ENCODE measurements at places on chromosomes 1 and 21.

- DNase-seq, result no peak
These were observed at the start of gene CTSS for GRCh38 chr1:150765296-150765976. TSS of gene CTSS (minus strand) at chr1:150765778. CDS start at chr1:150764763, 1,015 bp downstream.

DNA sequence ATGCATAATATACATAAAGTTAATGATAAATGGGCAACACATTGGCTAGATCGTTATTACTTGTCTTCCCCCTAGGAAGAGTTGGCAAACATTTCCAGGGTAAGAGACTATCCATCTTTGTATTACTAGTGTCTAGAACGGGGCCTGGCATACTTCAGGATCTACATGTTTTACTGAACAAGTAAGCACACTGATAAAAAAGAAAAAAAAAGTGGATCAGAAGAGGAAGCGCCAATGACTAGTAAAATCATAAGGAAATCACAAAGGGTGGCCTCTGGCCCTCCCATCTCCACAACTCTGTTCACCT is 482 bp downstream of the TM2D1 start:
- no peak for DNase-seq

- no peak for DNase-seq
These were observed 82.6 kb upstream of the EDEM3 start for GRCh38 chr1:184836934-184837895.

GRCh38 chr1:218866507-218866906 is 307.2 kb upstream of the LYPLAL1 start:
- no peak for DNase-seq

DNA sequence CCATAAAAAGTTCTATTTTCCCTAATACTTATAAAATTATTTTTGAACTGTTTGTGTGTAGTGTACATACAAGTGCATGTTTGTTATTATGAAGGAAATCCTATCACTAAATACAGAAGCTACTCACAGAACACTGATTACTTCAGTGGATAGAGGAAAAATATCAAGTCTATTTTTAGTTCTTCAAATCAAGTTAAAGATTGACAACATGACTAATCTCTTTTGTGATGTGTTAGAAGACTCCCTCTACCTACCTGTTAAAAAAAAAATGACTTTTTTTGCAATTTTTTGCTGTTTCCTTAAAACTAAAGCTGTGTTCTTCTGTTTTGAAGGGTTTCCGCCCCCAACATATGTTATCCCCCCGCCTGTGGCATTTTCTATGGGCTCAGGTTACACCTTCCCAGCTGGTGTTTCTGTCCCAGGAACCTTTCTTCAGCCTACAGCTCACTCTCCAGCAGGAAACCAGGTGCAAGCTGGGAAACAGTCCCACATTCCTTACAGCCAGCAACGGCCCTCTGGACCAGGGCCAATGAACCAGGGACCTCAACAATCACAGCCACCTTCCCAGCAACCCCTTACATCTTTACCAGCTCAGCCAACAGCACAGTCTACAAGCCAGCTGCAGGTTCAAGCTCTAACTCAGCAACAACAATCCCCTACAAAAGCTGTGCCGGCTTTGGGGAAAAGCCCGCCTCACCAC is 45.5 kb downstream of the NCF2 start:
- no peak for DNase-seq

- no peak for DNase-seq
These were observed 853.5 kb upstream of the TMPRSS15 start for GRCh38 chr21:19256934-19257660.

- DNase-seq, result no peak
These were observed 52.6 kb downstream of the PCNX2 start for GRCh38 chr1:233242827-233243483.

- peak; percentile 95 for DNase-seq
These were observed 140.9 kb upstream of the ARHGEF16 start for GRCh38 chr1:3313576-3313950.

- no peak for DNase-seq
These were observed 41.3 kb downstream of the PRDM15 start for GRCh38 chr21:41837756-41838297.

GRCh38 chr1:24427545-24427862 is 11.9 kb downstream of the NIPAL3 start:
- DNase-seq, result no peak

DNA sequence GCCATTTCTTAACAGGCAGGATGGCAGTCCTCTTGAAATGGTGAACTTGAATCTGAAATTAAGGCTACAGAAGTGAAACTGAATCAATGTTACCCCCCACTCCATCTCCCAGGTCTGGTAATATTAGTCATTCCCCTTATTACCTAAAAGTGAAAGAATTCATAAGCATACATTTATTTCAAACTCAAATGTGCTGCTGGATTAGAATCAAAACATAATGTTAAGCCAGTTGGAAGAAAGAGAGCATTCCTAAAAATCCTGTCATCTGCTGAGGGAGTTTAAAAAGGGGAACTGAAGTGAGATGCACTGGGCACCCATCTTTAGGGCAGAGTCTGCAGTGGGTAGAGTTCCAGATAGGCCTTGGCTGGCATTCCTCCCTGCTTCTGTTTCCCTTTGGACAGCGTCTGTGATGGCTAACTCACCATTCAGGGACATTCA is 17.4 kb downstream of the KIAA0319L start:
- DNase-seq, result no peak
